RPMI7951 (cell line): ENCODE measurements at places on chromosomes 3 and 15.

DNA sequence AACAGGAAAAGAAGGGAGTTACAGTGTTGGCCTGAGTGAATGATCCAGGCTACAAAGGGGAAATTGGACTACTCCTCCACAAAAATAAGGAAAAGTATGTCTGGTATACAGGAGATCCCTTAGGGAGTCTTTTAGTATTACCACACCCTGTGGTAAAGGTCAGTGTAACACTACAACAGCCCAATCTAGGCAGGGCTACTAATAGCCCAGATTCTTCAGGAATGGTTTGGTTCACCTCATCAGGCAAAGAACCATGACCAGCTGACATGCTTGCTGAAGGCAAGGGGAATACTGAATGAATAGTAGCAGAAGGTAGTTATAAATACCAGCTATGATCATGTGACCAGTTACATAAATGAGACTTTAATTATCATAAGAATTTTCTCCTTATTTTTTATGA is 372.6 kb upstream of the ATP11B start:
- DNase-seq, result no peak

DNA sequence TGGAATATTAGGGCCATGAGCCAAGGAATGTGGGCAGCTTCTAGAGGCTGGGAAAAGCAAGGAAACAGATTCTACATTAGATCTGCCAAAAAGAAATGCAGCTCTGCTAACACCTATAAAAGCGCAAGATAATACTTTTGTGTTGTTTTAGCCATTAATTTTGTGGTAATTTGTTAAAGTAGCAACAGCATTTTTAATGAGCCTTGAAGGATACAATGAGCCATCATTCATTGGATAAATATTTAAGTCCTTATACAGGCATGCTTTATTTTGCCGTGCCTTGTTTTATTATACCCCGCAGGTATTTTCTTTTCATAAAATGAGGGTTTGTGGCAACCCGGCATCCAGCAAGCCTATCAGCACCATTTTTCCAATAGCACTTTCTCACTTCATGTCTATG is 15.0 kb downstream of the ARL14 start:
- DNase-seq, result no peak

DNA sequence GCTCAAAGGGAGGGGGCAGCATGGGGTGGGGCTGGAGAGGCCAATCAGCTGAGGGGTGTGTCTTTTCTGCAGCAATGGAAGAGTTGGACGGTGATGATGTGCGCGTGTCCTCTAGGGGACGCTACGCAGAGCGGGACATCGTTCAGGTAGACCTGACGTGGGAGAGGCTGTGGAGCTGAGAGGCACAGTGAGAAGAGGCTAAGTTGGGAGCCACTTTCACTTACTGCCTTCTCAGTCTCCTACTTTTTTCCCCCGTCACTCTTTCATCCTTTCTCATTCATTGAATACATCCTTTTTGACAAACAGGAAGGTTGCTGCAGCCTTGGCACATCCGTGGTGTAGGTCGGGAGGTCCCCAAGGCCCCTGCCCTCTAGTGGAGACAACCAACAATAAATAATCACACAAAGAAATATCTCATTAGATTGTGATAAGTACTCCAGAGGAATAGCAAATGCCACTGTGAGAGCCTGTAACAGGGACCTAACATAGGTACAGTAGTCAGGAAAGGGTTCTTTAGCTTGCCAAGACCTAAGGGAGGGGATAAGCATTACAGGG is 4.4 kb upstream of the BRPF1 start:
- DNase-seq, result peak; percentile 49

DNA sequence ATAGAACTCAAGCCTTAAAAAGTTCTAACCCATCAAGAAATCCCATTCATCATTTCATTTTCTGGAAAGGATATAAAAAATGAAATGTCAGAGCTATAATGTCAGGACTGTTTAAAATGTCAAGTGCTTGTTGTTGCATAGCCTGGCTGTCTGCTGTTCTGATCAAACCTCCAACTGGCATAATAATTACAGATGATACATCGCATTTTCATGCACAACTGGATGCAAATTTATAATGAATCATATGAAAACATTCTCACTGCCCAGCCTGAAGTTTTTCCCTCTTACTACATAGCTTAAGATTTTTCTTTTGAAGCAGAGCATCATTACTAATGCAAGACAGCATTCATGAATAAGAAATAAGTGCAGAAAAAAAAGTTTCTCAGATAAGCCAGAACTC is 46.5 kb downstream of the GUCA1C start:
- no peak for DNase-seq

DNA sequence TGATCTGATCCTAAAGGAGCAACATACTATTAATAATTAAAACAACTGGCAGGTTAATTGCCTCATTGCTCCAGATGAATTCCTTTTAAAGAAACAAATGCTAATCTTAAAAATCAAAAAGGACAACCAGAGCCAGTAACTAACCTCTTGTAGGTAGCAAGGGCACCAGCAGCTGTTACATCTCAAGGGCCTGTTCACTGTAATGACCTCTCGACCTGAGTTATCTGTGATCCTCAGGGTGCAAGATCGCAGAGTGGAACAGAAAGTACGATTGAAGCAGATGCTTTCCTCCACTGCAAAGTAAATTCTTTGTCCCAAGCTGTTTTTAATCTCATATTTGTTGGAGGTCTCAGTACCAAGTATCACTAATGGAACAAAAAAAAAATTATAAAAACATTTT is 11.4 kb downstream of the PLSCR5 start:
- DNase-seq, result no peak

DNA sequence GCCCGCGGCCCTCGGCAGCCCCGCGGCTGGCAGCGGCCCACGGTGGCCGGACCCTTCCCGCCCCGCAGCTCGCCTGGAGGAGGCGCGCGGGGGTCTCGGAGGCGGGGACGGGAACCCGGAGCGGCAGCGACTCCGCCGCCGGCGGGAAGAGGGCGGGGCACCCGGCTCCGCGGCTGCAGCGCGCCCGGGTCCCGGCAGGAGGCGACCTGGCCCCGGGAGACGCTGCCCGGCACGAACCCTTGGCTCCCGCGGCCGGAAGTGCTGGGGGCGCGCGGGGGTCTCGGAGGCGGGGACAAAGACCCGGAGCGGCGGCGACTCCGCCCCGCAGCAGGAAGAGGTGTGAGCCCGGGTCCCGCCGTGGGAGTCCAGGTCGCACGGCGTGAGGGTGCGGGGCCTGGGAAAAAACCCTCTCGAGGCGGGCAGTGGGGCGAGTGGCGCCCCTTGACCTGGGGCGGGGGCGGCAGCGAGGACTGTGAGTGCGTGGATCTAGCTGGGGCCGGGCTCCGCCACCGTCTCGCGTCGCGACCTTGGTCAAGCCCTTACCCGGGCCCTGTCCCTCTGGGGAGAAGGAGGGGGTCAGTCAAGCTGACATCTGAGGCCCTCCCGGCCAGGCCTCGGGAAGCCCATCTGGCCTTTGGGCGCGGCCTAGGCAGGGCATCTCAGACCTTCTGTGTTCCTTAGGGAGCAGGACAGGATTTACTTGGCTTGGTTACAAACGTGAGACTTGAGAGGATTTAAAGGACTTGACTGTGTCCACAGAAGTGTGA is at the start of gene CIB2:
Gene CIB2 (minus strand): TSS at position 151 of the 767 bp plus-strand sequence. CDS start 230 bp downstream, outside the sequence.
- peak; percentile 63 for DNase-seq

GRCh38 chr15:69490356-69491037 is 37.9 kb downstream of the RPLP1 start:
- DNase-seq, result no peak
